ENCODE measurements at places on chromosomes 1 and 21.

- DNase-seq = no peak
Measured at GRCh38 chr1:205967554-205968335, 24.5 kb upstream of the SLC26A9 start.

- no peak for DNase-seq
Measured at GRCh38 chr1:246638941-246639655, 72.8 kb downstream of the CNST start.

GRCh38 chr21:17585875-17586450 lies 26.7 kb downstream of the BTG3 start:
- peak; percentile 13 for DNase-seq

DNA sequence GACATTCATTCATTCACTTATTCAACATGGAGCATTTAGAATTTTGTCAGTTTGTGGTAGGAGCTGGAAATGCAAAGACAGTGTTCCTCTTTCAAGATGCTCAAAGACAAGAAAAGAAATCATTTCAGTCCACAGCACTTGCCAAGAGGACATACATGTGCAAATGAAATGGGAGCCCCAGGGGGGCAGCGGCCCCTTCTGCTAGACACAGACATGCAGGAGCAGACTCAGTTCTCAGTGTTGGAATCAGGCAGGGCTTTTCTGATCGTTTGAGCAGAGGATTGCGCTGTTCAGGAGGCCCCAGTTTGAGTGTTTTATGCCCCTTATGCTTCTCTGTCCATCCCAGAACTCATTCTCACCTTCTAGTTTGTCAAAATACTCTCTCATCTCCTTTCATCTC lies 35.6 kb upstream of the VASH2 start:
- no peak for DNase-seq

DNA sequence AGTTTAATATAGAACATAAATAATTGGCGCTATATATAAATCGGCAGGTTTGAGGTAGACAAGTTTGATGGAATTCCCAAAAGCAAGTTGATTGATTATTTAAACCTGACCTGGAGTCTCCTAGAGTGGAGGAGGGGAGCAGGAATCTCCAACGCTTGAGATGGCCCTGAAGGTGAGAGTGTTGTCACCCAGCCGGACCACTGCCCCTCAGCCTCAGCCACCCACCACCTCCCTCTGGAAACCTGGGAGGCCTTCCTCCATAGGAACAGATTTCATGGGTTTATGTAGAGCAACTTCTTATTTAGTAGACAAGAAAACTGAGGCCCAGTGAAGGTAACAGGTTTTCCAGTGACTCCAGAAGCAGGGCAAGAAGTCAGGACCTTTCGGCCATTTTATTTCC lies 389.5 kb downstream of the KIF26B start:
- no peak for DNase-seq

DNA sequence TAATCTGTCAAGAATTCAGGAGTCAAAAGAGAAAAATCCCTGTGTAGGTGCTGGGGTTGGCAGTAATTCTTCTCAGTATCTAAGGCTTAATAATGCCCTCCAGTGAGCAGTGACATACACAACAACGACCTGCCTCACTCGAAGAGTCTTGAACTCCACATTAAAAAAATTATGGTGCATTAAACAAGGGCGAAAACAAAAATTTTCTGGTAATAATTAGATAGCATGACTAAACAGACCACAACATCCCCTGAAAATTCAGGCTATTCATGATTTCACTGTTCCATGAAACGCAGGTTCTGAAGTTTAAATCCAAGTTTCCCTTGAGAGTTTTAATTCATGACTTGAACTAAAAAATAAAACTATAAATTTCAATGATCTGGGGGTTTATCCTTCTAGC lies 5.1 kb downstream of the SRSF4 start:
- no peak for DNase-seq

DNA sequence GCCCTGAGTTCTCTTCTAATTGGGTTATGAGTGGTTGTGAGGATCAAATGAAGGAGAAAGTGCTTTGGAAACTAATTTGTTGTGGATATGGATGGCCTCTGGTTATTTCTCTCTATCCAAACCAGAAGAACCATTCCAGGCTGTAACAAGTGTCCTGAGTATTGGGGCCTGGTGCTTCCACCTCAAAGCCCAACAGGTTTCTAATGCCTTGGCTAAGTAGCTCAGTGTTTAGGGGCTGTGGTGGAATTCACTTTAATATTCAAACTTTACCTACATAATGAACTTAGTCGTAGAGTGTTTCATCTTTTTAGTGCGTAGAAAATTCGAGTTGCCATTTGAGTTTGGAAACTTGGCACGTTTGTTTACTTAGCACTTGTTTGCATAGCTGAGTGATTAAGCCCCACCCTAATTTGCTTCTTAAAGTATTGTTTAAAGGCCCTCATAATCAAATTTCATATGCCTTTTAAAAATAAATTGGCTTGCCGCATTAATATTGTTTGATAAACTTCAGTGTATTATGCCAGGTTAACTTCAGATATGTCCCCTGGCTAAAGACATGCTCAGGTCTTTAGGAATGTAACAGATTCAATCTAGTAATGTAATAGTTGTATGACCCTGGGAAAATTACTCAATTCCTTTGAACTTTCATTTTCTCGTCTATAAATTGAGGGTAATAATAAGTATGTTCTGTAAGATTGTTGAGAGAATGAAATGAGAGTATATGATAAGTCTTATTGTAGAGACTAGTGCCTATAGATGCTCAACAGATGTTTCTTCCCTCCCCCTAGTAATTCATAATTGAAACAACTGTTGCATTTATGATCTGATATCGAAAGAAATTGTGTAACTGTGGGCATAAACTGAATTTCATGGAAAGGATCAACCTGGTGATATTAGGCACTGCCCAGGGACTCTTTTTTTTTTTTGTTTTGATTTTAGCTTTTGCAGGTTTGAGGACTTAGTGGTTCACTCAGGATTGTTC lies 1.6 kb downstream of the AGO4 start:
- no peak for DNase-seq

Data from NCI-H1092 (cell line).